Aorta (tissue), 5 donors: ENCODE measurements at places on chromosomes 5 and 9. TPM values are rescaled to one million over a fixed set of nuclear protein-coding genes. Genes with fewer than 3 reads are reported as not detected.
A peak's percentile ranks its signal among the peaks of the same experiment; 100 is the strongest.

GRCh38 chr5:105168806-105169205, 1606.2 kb upstream of the NUDT12 start:
- H3K27me3 ChIP-seq = no peaks in the 10 kb centered on the region
- DNase-seq = no peak
- no peaks in the 10 kb centered on the region for H3K36me3 ChIP-seq
- H3K27ac ChIP-seq = no peak overlapping the region
- H3K4me3 ChIP-seq = no peak overlapping the region
- H3K4me1 ChIP-seq = no peaks in the 10 kb centered on the region

DNA sequence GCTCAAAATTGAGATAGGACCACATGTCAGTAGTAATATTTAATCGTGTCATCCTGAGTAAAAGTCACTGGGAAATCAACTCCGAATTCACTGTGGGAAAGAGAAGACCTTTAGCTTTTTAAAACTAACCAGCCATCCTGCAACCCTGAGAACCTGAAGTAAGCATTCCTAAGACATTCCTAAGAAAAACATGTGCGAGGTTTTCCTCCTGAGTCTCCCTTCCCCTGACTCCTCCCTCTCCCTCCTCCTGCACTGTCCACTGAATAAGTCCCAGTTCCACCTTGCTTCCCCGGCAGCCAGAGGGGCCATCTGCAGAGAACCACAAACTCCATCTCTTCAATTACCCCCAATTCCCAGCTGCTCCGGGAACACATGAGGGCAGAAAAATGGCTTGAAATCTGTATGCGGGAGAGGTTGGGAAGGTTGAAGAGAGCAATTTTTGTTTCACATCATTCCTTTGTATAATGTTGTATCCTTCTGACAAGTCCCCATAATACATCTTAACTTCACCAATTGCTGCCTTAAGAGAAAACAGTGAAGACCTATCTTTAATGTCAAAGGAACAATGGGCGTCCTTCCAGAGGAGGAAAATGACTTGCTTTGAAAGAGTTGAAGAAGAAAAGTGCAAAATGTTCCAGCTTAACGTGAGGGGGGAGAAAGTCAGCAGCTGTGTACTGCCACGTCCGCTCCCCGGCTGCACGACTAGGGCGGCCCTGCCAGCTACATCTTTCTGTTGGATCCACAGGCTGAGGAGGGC, 186.3 kb downstream of the ZNF462 start:
- no peak for DNase-seq
- no peak overlapping the region for H3K27ac ChIP-seq
- no peaks in the 10 kb centered on the region for H3K27me3 ChIP-seq
- no peaks in the 10 kb centered on the region for H3K36me3 ChIP-seq

- no peaks in the 10 kb centered on the region for H3K4me1 ChIP-seq
- H3K27ac ChIP-seq = no peak overlapping the region
Observed at GRCh38 chr5:123436201-123436600, 13.0 kb upstream of the CEP120 start.

GRIN1 gene
- not detected for total RNA-seq

- H3K4me1 ChIP-seq = no peaks in the 10 kb centered on the region
- no peaks in the 10 kb centered on the region for H3K36me3 ChIP-seq
- peak; percentile 80 for DNase-seq
- H3K27ac ChIP-seq = no peak overlapping the region
- H3K4me3 ChIP-seq = no peak overlapping the region
Observed at GRCh38 chr5:77133061-77133758, 46.1 kb upstream of the ZBED3 start.
